ENCODE measurements at places on chromosomes 2 and 18.

DNA sequence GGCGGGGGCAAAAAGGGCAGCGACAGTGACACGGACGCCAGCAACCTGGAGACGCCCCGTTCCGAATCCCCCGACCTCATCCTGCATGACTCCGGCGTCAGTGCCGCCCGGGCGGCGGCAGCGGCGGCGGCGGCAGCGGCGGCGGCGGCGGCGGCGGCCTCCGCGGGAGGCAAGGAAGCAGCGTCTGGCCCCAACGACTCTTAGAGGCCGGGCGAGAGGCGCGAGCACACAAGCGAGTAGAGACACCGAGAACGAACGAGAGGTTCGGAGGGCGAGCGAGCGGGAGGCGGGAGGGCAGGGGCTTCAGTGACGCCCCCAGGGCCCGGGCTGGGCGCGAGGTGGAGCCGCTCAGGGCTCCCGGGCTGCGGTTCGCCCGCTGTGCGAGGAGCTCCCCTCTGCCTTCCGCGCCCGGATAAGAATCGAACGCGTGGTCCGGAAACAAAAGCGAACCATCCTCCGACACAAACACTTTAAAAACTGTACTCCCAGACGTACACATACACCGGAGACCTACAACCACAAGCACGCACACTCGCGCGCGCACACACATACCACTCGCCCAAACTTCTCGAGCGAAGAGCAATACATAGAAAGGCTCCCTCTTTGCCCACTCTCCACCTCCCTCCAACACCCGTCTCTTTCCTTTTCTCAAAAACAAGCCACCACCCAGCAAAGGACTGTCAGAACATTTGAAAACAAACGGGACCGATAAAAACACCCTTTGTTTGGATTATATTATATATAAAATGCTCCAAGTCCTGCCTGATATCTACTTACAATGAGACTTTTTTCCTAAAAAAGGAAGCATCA, 2.8 kb downstream of the SP9 start:
- peak; percentile 74 for DNase-seq

- no peak for DNase-seq
These were observed 179.5 kb upstream of the PARD3B start for GRCh38 chr2:204365811-204366210.

DNA sequence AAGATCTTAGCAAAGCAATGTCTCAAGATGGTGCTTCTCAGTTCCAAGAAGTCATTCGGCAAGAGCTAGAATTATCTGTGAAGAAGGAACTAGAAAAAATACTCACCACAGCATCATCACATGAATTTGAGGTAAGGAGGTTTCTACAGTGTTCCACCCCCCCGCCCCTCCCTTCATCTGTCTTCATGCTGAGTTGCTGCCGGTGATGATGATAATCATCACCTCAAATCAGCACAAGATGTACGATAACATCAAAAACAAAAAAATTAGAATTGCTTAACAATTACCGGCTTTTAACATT, 14.6 kb downstream of the UGP2 start:
- no peak for DNase-seq

DNA sequence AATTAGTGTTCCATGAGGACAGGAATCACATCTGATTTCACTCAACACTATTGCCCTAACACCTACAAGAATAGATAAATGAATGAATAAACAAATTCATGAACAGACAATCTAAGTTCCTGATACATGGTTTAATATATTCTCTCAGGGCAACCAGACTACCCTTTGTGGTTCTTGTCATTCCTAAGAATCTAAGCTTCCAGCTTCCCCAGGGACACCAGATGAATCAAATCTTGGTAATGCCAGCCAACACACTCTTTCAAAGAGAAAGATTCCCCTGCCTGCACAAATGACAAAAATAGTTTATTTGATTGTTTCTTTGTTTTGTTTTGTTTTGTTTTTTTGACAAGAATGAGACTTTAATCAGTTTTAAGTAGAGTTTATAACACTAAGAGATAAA, 237.5 kb upstream of the CHAC2 start:
- no peak for DNase-seq

DNA sequence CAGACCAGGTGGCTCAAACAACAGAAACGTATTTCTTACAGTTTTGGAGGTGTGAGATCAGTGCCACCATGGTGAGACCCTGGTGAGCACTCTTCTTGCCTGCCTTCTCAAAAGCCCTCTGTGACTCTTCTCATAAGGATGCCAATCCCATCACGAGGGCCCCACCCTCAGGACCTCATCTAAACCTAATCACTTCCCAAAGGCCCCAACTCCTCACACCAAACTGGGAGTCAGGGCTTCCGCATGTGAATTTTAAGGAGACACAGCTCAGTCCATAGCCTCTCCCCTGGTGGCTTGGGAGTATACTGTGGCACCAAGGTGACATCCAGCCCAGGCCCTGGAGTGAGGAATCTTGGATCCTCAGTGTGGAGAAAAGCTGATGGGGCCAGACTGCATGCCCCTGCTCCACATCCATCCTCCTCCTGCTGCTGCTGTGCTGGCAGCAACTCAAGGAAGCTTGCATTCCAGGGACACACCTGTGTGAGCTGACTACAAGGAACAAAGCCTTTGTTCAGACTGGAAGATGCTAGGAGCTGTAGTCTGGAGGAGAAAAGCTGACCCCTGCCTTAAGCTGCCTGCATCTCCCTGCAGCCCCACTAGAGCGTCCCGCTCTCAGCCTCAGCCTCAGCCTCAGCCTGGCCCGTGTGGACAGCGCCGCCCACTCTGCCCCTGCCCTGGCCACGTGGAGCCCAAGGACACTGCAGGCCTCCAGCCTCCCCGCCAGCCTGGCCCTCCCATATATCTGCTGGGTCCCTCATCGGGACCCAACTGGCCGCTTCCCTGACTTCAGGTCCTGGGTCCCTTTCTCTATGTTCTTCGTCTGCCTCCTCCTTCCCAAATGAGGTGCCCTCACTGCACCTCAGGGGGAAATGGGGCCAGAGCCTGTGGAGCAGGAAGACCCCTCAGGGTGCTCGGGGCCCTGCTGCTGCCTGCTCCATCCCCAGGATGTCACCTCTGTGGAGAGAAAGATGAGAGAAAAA, 87.8 kb upstream of the RAB6C start:
- DNase-seq, result no peak

DNA sequence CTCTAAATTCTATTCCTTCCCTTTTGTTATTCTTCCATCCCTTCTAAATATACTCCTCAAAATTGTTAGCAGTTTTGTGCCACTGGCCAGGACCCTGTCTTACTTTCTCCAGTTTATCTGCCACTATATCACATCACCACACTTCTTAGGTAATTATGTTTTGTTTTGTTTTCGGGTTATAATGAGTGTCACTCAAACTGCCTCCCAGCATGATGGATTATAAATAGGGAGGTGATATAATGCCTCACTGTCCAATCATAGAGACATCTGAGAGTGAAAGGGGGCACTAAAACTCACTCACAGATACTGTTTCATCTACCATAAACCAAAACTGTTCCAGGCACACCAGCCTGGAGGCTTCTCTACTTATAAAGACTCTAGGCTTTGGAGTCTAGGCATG, 3.5 kb downstream of the RSAD2 start:
- no peak for DNase-seq

- DNase-seq, result no peak
These were observed 57.4 kb downstream of the SPP2 start for GRCh38 chr2:234107861-234108260.

DNA sequence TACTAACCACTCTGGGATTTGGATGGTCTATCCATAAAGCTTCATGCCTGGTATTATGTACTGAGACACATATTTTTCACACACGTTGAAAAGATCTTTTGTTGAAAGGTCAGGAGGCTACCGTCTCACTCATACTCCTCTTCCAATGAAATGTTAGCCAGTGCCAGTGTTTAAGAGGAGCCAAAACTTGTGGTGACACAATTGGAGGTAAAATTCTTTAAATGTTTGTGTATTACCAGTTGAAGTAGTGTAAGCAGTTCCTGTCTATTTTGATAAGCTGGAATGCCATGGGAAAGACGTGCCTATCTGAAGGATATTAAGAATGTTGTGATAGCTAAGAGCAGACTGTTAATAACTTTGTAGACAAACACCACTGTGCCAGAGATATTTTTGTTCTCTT, 32.1 kb downstream of the MARCHF7 start:
- DNase-seq, result no peak

DNA sequence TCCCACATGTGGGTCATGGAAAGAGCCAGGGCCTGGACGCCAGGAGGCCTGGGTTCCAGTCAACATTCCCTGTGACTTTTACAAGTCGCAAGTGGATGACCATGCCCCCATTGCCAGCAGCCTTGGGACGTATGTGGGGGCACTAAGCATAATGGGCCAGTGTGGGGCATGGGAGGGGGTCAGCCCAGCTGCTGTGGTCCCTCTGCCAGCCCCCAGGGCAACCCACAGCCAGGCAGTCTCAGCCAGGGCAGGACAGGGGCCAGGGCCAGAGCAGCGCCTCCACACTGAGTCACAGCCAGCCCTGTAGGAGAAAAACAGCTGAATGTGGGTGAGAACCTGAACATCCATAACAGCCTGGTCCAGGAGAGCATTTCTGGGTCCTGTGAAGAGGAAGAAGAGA, 173.2 kb downstream of the GFPT1 start:
- DNase-seq, result no peak

DNA sequence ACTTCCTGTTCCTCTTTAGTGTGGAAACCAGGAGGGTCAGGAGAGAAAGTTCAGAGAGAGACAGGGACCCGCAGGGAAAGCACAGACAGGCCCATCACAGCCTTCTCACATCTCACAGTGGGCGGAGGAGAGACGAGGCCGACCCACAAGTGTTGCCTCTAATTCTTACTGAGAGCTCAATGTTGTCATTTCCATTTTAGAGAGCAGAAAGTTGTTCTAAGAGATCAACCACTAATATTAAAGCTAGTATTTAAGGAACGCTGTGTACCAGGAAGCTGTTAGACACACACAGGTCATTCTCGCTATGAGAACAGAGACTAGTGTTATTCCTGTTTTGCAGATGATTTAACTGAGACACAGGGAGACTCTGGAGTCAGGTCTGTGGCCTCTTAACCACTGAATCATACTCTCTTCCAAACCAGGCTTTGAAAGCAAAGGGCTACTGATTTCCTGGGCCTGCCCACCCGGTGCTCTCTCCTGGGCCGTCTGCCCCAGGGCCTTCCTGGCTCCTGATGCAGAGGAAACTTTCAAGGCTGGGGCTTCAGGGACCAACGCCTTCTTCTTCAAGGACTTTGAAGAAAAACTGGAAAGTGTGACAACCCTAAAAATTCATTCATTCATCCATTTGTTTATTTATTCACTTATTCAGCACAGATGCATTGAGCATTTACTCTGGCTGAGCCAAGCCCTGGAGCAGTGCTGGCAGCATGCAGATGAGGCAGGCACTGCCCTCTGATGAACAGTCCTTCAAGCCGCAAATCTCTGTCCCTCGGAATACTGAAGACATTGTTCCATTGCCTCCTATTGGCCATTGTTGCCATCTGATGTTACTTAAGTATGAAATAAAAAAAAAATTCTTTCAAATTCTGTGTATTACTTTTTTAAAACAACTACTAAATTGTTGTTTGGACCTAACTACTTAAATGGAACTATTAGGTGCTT, 37.2 kb upstream of the BIN1 start:
- DNase-seq, result no peak

DNA sequence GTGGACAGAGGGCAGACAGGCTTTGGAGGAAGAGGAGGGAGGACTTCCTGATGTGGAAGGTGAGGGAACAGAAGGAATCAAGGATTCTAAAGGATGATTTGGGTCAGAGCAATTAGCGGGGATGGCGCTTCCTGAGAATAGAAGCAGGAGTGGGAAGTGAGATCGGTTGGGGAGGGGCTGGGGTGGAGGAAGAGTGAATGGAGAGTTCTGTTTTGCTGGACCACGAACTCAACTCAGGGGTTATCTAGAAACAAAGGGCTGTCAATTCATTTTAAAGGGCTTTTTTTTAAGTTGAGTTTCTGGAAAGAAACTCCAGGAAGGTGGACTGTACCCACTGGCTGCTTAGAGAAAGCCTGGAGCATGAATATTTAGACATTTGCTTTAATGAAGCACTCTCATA, 54.9 kb downstream of the BCL2L11 start:
- DNase-seq, result no peak

- DNase-seq, result no peak
These were observed 135.8 kb downstream of the CABLES1 start for GRCh38 chr18:23270986-23271680.

DNA sequence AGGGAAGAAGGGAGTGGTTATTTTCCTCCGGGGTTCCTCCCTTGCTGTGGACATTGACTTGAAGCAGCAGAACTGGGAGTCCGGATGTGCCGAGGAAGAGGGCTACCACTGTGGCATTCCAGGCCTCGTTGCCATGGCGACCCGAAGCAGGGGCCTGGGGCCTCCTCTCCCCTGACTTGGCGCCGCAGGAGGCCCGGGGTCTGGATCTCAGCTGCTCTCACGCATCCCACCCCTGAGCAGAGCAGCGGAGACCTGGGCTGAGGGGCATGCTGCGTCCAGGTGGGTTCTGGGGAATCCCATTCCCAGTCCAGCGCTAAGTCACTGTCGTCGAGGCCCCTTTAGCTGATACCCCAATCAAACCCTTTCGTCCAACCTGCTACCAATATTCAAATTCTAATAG, 100.2 kb downstream of the BCL11A start:
- DNase-seq, result no peak

GRCh38 chr2:3078684-3079083, 298.9 kb downstream of the EIPR1 start:
- no peak for DNase-seq

DNA sequence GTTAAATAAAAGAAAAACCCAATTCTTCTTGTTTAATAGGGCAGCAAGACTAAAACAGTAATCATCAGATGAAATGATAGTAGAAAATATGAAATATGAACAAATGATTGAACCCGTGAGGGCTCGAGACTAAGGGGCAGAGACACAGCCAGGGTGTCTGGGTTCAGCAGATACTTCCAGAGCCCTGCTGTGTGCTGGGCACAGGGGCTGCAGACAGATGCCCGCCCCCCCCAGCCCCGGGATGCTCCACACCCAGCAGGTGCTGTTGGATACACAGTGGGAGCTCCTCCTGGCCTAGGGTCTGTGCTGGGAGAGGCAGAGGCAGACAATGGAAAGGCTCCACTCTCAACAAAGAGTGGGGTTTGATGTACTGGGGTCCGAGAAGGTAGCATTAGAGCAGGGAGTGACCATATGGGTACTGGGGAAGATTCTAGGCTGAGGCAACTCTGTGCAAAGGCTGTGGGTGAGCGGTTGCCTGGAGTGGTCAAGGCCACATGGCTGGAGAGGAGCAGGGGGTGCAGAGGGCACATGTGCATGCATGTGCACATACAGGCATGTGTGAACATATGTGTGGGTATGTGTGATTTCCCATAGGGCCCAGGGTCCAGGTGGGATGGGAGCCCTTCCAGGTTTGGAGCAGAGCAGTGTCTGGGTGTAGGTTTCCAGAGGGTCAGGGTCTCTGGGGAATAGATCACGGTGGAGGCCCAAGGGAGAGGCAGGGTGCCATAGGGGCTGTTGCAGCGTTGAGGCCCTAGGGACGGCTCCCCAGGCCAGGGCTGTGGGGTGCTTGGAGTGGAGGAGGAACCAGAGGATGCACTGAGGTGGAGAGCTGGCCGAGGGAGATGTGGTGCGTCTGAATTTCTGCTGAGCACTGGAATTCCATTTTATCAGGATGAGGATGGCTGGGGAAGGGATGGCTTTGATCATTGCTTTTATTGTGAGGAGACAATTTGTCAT, 36.7 kb downstream of the LDLRAD4 start:
- no peak for DNase-seq

- DNase-seq, result no peak
These were observed 60.7 kb downstream of the KCTD18 start for GRCh38 chr2:200449149-200449548.

All from large intestine (tissue), 12 donors.